ENCODE measurements at places on chromosomes 1 and 21. TPM values are rescaled to one million over a fixed set of nuclear protein-coding genes. Genes with fewer than 3 reads are reported as not detected.

The PDIK1L gene
- total RNA-seq: 1.9 TPM

The FNDC10 gene
- total RNA-seq: 9.4 TPM

The SPATA1 gene
- total RNA-seq: 0.71 TPM

The LGR6 gene
- total RNA-seq: 0.90 TPM

The AADACL4 gene
- not detected for total RNA-seq

The HSD17B7 gene
- total RNA-seq: 7.1 TPM

The KRTAP11-1 gene
- total RNA-seq: 0.09 TPM

The DEPDC1 gene
- 15.3 TPM for total RNA-seq

The SELP gene
- not detected for total RNA-seq

The MANEAL gene
- 26.5 TPM for total RNA-seq

The ZMYM4 gene
- total RNA-seq: 13.5 TPM

The LIN28A gene
- total RNA-seq: not detected

The ICOSLG gene
- 4.8 TPM for total RNA-seq

The HRNR gene
- total RNA-seq: not detected

The PTPRC gene
- not detected for total RNA-seq

The MYOM3 gene
- 6.0 TPM for total RNA-seq

The TMEM167B gene
- total RNA-seq: 10.5 TPM

The AGRN gene
- 117 TPM for total RNA-seq

The S100A1 gene
- 0.86 TPM for total RNA-seq

The SLAMF7 gene
- 1.6 TPM for total RNA-seq

The FMO1 gene
- not detected for total RNA-seq

The MYOG gene
- total RNA-seq: not detected

The H6PD gene
- 7.9 TPM for total RNA-seq

The PRAMEF18 gene
- not detected for total RNA-seq

The SUSD4 gene
- total RNA-seq: 0.67 TPM

The CFAP74 gene
- total RNA-seq: 0.08 TPM

The KIRREL1 gene
- total RNA-seq: 18.1 TPM

The SLFNL1 gene
- total RNA-seq: 0.02 TPM

The LINGO4 gene
- not detected for total RNA-seq

The TEDDM1 gene
- not detected for total RNA-seq

The CLCNKB gene
- 0.06 TPM for total RNA-seq

The NFASC gene
- total RNA-seq: 1.3 TPM

The DIO1 gene
- not detected for total RNA-seq

The AMPD1 gene
- not detected for total RNA-seq

The SLC19A2 gene
- 31.4 TPM for total RNA-seq

The MATN1 gene
- 0.08 TPM for total RNA-seq

The GBP7 gene
- not detected for total RNA-seq

The OR2M2 gene
- not detected for total RNA-seq
